ENCODE measurements at places on chromosomes 6 and 20.
A peak's percentile ranks its signal among the peaks of the same experiment; 100 is the strongest.

- no peak for DNase-seq
Observed at GRCh38 chr20:3973705-3974104, 41.7 kb downstream of the RNF24 start.

DNA sequence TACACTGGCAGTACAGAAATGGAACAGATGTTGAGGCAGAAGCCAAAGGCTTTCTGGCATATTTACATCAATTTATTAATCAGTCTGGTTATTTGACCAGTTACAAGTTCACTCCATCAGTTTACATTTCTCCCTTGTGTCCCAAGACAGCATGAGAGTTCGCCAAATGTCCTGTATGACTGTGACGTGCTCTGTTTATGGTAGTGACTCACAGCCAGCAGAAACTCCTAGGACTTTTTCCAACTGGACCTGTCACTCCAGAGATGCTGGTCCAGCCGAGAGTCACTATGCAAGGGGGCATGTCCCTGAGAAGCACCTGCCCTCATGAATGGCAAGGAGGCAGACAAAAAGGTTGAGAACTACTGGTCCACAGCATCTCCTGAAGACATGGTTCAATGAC, 160.0 kb downstream of the LRFN2 start:
- no peak for DNase-seq

DNA sequence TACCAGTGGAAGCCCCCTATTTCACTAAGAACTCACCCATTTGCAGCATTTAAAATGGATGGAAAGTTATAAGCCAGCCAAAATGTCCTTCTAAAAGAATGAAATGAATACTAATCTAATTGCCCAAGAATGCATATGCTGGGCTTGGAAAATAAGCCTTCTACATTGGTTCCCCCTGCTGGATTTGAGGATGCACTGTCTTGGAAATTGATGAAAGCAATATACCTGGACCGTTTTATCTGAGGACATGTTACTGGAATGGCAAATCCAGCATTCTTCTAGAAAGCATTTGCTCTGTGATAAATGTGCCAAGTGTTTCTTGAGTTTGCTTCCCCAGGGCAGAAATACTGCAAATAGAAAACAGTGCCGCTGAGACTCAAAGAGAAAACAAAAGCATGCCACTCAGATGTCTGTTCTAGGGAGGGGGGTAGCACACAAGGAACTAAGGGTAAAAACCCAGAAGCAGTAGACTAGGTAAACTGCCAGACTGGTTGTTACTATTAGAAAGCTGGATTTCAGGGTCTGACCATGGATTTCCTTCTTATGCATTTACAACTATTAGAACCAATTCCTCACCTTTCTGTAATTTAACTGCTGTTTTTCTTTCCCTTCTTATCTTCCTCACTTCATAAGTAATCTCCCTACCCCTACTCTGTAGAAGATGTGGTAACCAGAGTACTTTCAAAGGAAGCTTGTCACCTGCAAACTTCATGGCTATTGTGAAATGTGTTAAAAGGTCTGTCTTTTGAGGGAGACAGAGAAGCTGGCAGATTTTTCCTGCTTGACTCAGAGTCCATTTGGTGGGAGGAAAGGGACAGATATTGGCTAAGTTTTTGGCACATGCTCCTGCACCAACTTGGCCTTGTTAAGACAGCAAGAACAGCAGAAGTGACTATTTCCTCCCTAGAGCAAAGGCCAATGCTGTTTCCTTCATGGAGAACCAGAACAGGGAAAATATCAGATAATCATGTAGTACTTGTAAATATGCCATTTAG, 642.6 kb downstream of the KIF16B start:
- DNase-seq: no peak

DNA sequence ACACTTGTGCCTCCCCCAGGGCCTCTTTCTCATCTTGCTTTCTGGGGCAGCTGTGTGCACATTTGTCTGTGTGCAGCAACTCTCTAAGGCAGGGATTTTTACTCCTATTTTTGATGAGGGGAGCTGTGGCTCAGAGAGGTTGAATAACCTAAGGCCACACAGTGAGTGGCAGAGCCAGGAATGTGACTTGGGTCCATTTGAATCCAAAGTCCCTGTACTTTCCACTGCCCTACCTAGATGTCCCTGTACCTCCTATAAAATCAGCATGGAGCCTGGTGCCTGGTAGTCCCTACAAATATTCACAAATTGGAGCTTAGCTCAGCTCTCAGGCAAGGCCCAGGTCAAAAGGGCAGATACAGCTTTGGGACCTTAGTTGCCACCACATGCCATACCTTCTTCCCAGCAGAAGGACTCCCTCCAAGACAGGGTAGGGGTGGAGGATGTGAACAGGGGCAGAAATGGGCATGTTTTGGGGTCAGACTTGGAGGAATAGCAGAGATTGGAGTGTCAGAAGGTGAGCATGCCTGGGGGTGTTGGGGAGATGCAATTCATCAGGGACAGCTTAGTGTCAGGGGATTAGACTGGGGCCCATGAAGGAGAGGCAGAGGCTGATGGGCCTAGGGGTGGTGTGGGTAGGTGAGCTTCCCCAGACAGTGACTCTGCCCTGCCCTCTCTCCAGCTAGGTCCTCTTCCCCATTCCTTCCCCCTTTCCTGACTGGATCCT, 4.1 kb upstream of the VEGFA start:
- DNase-seq: no peak

DNA sequence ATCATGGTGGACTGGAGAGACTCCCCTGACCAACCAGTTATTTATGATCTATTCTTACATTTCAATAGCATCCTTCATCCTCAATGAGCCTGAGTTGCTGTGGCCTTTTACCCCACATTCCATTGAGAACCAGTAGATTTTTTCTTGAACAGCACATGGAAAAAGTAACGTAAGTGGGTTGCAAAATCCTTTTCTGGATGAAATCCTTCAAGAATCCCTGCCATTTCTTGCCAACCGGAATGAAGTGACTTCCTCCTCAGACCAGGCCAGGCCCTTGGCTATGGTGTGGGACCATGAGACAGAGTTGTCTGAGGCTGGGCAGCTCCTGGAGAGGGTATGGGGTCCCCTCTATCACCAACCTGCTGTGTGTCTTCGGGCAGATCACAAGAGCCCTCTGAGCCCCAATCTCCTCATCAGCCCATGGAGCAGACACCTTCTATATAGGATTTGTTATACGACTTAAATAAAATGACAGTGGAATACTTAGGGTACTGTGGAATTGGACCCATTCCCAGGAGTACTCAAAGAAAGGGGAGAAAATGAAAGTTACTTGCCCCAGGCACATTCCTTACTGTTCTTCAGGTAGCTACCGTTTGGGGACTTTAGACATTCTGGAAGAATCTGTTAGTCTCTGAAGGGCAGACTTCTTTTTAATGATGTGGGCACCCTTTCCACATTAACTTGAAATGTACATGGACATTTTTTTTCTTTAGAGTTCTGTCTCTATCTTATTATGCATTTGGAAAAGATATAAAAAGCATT, 10.9 kb downstream of the EYA2 start:
- DNase-seq: no peak

DNA sequence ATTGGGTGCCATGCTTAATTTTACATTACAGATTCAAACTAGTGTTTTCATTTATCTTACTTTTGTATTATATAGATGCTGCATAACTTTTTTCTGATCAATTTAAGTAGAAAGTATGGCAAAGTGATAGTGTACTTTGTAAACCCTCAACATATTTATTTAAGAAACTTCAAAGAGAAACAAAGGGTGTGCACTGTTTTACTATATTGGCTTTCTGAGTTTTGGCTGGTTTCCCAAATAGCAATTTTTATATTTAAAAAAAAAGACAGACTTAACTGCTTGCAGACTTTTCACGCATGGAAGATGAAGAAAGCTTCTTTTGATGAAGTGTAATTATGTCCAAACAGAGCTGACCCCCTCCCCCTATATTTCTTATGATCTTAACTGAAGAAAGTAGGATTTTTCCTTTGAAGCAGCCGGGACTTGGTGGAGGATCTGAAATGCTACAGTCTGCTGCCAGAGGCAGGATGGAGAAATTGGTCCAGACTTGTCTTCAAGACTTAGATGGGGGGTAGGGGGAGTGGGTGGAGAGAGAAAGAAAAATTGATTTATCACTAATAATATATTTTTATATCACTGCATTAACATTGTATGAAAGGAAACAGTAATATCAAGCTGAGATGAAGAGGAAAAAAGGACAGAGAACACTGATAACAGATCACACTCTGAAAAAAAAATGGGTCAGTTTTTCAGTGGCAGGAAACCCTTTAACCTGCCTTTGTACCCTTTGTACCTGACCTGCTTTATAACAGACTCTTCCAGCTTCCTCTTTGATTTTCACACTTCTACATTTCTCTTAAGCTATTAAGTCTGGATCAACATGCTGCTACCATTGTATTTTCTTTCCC, 56.0 kb upstream of the SUPT3H start:
- no peak for DNase-seq

DNA sequence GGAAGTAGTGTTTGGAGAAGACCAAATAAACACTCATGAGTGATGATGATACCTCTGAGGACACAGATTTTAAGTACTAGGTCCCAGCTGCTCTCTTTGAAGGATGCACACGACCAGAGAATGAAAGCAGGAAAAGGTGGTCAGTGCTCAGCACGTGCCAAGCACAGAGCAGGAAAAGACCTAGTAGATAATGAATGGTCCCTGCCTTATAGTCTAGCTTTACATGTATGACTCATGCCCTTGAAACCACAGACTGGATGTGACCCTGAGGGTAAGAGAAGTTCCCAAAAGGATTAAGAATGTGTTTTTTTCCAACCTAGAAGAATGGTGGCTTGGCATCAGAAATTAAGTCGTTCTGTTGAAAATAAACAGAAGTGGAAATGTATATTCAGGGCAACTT, 2.8 kb upstream of the MC3R start:
- DNase-seq: no peak

GRCh38 chr6:170045981-170046667, 244.8 kb downstream of the DLL1 start:
- DNase-seq: no peak

DNA sequence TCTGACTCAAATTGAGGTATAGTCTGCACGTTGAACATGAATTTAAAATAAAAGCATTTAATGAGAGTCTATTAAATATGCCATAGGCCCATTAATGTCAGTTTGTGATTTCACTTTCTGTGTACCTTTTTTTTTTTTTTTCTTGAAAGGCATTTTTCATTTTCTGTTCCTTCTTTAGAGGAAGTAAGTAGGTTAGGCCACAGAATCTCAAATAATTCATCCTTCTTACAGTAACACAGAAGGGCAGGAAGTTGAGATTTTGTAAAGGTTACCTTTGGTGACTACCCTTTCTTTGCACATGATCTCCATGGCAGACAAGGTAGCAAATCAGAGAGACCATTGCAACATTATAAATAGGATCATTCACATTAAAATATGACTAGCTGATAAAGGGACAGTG, 9.6 kb downstream of the L3MBTL3 start:
- no peak for DNase-seq

- no peak for DNase-seq
Observed at GRCh38 chr20:53875452-53875851, 194.9 kb downstream of the BCAS1 start.

DNA sequence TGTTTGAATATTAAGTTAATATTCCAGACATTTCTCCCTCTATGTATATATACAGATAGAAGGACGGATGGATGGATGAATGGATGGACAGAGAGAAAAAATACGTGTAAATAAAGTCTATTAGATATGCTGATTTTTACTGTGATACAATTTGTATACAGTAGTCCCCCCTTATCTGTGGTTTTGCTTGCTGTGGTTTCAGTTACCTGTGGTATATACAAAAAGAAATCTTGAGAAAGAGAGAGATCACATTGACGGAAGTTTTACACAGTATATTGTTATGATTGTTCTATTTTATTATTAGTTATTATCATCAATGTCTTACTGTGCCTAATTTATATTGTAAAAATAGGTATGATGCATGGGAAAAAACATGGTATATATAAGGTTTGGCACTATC, 290.2 kb downstream of the UTRN start:
- DNase-seq: no peak

- DNase-seq: no peak
Observed at GRCh38 chr6:24283043-24283985, 74.5 kb downstream of the DCDC2 start.

DNA sequence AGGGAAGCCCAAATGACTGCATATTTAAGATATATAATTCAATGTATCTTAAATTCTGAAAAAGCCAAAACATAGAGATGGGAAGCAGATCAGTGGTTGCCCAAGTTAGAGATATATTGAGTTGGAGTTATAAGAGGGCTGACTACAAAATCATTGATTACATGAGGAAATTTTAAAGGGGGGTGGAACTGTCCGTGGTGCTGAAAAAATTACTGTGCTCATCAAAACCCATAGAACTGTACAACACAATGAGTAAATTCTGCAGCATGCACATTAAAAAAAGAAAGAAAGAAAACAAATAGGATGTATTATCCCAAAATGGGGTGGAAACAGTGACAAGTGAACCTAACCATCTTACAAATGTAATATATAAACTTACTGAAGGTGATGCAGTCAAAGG, 100.9 kb downstream of the FUT9 start:
- no peak for DNase-seq

- no peak for DNase-seq
Observed at GRCh38 chr6:107323133-107323785, 136.1 kb downstream of the PDSS2 start.

GRCh38 chr6:90302320-90302719, 5.7 kb upstream of the BACH2 start:
- DNase-seq: no peak

- no peak for DNase-seq
Observed at GRCh38 chr20:59726281-59726595, 121.9 kb downstream of the PHACTR3 start.

- no peak for DNase-seq
Observed at GRCh38 chr6:106098383-106099234, 12.5 kb downstream of the PRDM1 start.

DNA sequence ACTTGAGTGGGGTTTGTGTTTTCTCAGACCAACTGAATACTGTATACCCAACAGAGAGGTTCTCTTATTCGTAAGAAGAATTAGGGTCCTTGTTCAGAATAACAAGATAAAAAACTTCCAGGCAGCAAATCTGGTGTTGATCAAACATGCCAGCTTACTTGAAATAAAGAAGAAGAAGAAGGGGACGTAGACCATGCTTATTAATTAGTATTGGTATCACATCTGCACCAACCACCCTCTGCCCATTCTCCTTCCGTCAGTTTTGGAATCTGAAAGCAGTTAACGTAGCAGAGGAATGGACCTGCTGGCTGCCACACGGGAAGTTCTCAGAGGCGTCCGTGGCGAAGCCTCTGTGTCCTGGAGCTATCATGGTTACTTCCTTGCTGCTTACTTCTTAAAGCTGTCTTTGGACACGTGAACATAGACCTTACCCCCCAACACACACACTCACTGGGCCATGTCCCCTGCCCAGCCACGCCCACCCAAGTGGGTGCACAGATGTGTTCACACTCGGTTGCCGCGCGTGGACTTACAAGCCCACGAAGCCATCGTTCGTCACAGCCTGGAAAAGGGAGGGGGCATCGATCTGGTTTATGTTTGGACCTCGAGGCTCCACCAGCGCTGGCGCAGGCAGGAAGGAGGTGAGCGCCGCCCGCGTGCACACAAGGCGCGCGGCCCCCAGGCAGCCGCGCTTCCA, 4.1 kb upstream of the DLL1 start:
- DNase-seq: peak; percentile 81

GRCh38 chr20:4925842-4926530, 75.3 kb downstream of the SLC23A2 start:
- no peak for DNase-seq
